ENCODE measurements at places on chromosomes 5 and 9. TPM values are rescaled to one million over a fixed set of nuclear protein-coding genes. Genes with fewer than 3 reads are reported as not detected.

DNA sequence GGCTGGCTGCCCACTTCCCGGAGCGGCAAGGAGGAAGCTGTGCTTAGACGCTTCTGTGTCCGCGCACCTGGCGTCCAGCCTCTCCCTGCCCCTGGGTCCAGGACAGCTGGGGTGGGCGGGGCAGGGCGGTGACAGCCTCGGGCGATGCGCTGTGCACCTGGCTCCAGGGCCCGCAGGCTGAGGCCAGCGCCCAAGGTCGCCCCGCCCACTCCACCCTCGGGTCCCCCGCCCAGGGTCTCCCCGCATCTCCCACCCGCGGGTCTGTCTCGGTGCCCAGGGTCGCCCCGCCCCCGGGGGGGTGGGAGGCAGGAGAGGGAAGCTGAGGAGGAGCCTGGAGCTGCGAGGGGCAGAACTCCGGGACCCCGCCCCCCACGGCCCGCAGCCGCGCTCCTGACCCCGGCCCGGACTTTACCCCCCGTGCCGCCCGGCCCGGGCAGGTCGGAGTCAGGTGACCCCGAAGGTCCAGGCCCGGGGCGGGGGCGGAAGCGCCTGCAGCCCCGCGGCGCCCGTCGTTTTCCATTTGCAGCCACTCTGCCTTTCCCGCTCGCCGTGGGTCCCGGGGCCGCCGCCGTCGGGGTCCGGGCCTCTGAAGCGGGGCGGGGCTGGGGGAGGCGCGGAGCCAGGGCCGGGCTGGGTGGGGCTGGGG lies at the start of gene ENTPD8:
TSS of gene ENTPD8 (minus strand) at position 69 of the 646 bp plus-strand sequence. CDS start 3,072 bp downstream, outside the sequence.
- no peak for DNase-seq

- DNase-seq, result no peak
These were observed 13.1 kb downstream of the DIAPH1 start for GRCh38 chr5:141605523-141606277.

DNA sequence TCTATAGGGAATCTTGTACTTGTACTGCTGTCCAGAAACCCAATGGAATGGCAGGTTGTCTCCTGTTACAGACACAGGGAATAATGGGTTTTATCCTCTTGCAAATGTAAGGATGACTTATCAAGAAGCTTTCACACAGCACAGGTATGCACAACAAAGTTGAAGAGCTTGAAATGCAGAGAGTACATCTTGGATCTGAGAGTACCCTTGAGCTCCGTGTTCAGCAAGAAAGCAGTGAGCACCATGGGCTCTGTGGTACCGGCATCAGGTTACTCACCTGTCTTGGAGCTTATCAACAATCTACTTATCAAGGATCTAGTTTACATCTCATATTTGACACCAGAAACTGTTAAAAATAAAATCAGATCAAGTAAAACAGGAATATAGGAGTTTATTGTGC lies 22.0 kb upstream of the EMB start:
- DNase-seq, result no peak

DNA sequence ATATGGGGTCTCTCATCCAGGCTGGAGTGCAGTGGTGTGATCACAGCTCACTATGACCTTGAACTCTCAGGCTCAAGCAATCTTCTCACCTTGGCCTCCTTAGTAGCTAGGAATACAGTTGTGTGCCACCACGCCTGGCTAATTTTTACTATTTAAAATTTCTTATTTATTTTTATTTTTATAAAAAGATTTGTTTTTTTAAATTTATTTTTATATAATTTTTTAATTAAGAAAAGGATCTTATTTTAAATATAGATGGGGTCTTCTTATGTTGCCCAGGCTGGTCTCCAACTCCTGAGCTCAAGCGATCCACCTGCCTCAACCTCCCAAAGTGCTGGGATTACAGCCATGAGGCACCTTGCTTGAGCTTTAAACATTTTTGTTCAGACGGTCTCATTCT lies 2.4 kb upstream of the ZCCHC7 start:
- no peak for DNase-seq

DNA sequence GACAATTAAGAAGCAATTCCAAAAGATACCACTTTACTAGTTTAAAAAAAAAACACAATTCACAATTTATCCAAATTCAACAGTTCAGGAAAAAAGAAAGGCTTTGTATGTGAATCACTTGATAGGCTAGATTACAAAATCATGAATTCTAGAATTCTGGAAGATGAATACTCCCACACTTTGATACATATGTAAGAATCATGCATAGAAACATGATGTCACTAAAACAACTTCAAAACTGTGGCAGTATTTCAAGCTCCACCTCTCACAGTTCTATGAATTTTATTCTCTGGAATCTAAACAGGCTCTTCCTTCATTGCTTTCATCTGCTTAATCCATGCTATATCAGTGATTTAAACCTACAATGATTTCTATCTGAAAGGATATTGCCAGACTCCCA lies 51.0 kb downstream of the GNAQ start:
- no peak for DNase-seq

Gene RANBP17
- 11.9 TPM for total RNA-seq

Gene PCDHA9
- 0.02 TPM for total RNA-seq

Gene DRD1
- total RNA-seq, result not detected

Gene NPR3
- total RNA-seq, result 21.5 TPM
